ENCODE measurements at places on chromosomes 16 and 17.

GRCh38 chr17:47708864-47709541 is 15.0 kb downstream of the TBKBP1 start:
- no peak for DNase-seq

DNA sequence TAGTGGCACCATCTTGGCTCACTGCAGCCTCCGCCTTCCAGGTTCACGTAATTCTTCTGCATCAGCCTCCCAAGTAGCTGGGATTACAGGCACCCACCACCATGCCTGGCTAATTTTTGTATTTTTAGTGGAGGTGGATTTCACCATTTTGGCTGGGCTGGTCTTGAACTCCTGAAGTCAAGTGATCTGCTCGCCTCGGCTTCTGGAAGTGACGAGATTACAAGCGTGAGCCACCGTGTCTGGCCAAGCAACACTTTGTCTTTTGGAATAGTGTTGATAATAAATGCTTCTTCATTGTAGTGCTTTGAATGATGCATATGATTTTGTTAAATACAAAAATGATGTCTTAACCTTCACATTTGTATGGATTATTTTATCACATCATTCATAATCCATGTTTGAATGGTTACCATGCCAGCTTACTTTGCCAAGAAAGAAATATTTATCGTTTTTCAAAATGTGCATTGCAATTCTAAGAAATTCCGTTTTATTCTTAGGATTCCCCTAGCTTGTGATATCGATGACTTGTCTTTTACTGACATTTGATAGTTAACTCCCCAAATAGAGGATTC is 29.1 kb downstream of the USP10 start:
- DNase-seq = no peak

- no peak for DNase-seq
These were observed 455.1 kb downstream of the KIF2B start for GRCh38 chr17:54277868-54278267.

- no peak for DNase-seq
These were observed 26.0 kb upstream of the MPHOSPH6 start for GRCh38 chr16:82195917-82196494.

GRCh38 chr16:69936751-69937211 is 14.4 kb upstream of the CLEC18A start:
- DNase-seq = no peak

GRCh38 chr17:48621410-48622392 is 4.5 kb downstream of the HOXB9 start:
- DNase-seq = no peak

DNA sequence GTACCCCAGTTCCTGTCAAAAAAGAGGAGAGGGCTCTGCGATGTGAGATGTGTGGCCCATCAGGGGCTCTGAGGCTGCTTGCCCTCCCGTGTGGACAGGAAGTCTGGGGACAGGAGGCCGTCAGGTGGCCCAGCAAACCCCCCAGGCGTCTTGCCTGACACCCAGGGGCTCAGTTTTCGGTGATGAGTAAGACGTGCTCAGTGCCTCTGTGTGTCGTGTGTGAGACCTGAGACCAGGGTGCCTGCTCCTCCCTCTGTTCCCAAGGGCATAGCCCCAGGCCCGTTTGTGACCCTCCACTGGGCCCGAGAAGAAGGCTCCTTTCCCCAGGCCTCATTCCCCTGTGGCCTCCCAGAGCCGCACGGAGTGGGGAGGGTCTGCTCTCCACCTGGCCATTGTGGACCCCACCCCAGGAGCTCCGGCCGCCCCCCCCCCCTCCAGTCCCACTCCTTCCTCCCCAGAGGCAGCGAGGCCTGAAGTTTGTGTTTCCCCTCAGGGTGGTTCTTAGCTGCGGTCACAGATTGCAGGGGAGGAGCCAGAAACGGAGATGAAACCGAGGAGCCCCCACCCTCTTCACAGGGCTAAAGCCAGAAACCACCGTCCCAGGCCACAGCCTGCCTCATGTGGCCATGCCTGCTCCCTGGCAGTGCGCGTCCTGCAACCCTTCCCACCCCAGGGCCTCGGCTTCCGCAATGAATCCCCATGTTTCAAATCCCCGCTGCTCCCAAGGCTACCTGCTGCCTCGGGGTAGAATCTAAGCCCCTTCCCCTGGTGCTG is 4.9 kb upstream of the ACTG1 start:
- no peak for DNase-seq

GRCh38 chr17:43846221-43846712 is 709 bp upstream of the CD300LG start:
- peak; percentile 28 for DNase-seq

DNA sequence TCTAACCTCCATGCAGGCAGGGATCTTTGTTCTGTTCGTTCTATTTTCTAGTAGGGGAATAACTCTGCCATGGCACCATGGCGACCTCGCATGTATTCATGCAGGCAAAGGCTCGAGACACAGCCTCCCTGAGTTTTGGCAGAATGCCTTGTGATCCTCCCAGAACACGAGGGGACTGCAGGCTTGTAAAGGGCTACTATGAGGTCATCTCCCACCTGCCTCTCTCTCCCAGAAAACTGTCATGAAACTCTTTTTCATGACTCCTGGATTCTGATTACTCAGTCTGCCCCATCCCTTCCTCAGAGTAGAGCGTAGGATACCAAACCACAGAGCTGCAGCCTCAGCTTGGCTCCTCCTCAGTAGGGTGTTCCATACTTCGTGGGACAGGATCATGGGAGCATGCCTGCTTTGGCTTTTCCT is 64.3 kb downstream of the IGF2BP1 start:
- DNase-seq = no peak

DNA sequence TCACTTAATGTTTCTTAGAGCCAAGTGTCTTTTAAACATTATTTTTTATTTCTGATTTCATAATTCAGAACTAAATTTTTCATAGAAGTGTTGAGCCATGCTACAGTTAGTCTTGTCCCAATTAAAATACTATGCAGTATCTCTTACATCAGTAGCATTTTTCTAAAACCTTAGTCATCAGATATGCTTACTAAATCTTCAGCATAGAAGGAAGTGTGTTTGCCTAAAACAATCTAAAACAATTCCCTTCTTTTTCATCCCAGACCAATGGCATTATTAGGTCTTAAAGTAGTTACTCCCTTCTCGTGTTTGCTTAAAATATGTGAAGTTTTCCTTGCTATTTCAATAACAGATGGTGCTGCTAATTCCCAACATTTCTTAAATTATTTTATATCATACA is 13.6 kb upstream of the BCAS3 start:
- no peak for DNase-seq

Measured in COR-L47 (cell line).